HL-60 (cell line): ENCODE measurements at places on chromosomes 5 and 9.

- no peak for DNase-seq
Measured at GRCh38 chr5:179824745-179825112, 4.0 kb downstream of the SQSTM1 start.

DNA sequence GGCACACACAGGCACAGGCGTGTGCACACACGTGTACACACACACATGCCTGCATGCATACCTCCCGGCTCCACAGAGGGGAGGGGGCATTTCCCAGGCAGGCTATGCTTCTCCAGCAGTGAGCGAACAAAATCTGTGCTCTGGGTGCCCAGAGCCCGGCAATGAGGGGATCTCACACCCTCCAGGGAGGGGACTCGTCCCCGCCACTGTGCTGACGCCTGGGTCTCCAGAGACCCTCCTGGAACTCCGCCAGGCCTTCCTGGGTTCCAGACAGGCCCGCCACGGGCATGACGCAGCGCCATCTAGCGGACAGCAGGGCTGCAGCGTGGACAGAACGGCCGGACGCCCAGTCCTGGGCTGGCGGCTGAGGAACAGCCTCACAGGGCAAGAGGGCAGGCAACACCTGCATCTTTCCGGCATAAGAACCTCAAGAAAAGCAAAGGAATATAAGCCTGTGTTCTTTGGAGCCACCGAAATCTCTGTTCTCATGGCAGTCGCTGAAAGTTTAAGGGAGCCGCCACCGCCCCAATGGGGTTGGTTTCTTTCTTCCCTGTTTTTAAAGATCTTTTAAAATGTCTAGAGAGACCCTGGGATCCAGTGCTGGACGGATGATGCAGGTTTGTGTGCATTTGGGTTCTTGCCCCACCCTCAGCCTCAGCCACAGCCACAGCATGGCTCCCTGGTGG, 135.6 kb upstream of the PPP1R26 start:
- peak; percentile 31 for DNase-seq

DNA sequence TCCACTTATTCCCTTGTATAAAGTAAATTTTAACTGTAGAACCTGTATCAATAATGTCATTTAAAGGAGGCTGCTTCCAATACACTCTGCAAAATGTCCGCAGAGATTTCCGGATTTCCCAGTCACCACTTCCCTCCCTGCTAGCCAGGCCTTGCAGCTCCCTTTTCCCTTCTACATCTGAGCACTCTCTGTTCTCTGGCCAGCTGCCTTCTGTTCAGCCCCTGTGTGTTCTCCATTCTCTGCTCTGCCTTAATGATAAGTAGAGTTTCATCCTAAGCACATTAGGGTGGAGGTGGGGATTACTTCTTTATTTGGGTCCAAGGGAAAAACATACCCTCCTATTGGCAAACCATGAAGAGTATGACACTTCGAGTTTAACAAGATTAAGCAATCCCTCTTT, 719.6 kb upstream of the WWC1 start:
- no peak for DNase-seq

GRCh38 chr9:87716141-87716540, 9.8 kb upstream of the CTSL start:
- DNase-seq, result no peak

DNA sequence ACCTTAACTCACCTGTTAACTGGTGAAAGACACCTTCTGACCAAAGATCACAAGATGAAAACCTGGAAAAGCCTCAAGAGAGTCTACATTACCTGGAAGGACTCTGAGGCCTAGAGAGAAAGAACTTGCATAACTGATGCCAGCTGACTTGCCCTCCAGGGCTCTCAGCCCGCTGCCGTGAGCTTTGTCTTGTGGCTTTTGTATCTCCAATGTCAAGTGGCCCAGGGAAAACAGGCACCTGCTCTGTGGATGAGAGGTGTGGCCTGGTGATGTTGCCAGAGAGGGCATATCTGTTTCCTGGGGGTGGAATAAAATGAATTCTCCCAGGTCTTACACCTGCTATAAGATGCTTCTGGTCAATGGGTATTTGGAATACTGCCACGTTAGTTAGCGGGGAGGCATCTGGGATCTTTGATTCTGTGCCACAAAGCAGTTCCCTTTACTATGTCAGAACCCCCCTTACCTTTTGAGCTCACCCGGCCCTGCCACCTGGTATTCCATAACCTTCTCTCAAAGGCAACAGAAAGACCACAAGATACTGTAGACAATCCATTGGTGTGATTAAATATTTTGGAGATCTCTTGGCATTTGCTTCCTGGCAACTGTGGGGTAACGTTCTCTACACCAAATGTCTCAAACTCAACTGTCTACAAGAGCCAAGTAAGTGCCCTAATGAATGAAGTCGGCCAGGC, 54.9 kb upstream of the N4BP3 start:
- no peak for DNase-seq

DNA sequence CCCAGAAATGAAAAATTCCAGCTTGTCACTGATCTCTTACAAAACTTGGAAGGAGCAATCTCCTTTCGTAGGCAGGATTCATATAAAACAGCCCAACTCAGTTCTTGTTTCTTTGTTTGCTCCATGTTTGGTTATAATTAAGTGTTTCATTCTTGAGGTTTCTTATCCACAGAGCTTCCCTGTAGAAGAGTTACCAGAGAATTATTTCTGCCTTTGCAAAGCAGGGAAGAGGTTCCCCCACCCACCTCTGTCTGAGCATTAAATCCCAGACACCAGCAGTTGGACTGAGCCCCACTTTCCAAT, 34.1 kb upstream of the RAI14 start:
- DNase-seq, result no peak

- DNase-seq, result no peak
Measured at GRCh38 chr5:150134198-150134588, 21.5 kb downstream of the PDGFRB start.

DNA sequence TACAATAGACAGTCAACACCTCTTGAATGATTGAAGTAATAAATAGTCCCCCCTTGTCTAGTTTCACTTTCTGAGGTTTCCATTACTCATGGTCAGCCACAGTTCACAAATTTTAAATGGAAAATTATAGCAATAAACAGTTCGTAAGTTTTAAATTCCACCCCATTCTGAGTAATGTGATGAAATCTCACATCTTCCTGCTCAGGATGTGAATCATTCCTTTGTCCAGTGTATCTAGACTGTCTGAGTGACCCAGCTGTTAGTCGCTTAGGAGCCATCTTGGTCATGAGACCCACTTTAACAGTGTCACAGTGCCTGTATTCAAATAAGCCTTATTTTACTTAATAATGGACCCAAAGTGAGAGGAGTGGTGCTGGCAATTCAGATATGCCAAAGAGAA, 311.6 kb upstream of the PRR16 start:
- DNase-seq, result no peak

- peak; percentile 27 for DNase-seq
Measured at GRCh38 chr9:84207491-84207951, 133.0 kb downstream of the SLC28A3 start.

- peak; percentile 30 for DNase-seq
Measured at GRCh38 chr9:136975644-136976043, 1.7 kb upstream of the PTGDS start.

DNA sequence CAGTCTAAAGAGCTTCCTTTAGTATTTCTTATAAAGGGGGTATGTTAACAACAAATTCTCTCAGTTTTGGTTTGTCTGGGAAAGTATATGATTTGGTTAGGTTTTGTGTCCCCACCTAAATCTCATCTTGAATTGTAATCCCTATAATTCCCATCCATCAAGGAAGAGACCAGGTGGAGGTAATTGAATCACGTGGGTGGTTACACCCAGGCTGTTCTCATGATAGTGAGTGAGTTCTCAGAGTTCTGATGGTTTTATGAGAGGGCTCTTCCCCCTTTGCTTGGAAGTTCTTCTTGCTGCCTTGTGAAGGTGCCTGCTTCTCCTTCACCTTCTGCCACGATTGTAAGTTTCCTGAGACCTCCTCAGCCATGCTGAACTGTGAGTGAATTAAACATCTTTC, 109.1 kb downstream of the MACIR start:
- no peak for DNase-seq

DNA sequence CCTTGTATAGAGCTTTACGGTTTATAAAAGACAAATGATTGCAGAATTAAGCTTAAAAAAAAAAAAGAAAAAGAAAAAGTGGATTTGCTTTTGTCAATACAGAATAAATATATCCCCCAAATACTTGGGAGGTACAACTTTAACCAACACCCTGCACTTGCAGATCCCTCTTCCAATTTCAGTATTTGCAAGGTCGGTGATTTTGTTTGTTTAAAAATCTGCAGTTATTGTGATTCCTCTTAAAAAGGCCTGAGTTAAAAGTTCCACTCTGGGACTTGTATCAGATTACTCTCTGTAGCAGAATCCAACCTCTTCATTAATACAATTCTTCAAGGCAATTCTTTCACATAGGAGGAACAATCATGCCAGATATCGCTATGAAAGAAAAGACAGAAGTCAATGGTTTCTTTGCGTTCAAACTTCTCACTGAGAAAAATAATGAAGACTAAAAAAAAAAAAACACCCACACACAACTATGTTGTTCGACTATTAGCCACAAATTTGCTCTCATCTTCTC, 400.9 kb downstream of the EBF1 start:
- no peak for DNase-seq

DNA sequence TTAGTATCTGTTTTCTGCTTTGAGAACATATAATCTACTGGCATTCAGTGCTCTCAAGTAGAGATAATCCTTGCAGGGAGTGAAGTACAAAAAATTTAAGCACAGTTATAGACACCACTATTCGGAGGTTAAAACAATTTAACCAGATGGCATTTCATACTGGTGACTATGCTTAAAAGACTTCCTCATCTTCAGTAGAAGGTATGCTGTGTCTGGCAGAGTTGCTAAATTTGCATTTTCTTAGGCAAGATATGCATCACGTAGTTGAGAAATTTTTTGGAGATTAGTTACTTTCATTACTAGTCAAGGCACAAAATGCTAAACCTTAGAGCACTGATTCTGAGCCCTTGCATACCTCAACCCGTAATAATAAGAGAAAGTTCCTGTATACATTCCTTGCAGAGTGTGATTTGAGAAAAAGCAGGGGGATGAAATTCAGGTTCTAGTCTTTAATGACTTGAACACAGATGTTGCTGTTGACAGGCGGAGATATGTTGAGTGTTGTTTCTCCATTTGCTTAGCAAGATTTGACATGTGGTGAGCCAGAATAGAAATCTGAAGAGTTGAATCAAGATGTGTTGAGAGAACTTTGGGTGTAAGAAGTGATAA, 70.8 kb upstream of the STARD4 start:
- peak; percentile 38 for DNase-seq

- no peak for DNase-seq
Measured at GRCh38 chr9:85599540-85600105, 142.1 kb downstream of the AGTPBP1 start.

DNA sequence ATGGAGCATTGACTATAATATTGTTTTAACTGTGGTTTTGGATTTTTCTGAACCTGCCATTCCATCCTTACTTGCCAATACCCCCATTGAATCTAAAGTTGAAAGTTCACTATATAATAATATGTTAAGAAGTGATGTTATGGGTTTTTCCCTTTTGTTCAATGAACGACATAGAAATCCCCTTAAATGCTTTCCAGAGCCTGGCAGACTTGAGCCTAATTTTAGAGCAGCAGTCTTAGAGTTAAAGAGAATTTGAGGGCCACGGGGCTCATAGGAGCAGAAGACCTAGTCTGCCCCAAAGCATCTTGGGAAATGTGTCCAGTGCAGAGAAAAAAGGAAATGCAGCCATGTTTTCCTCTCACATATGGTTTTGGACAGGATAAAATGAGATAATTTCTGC, 146.1 kb upstream of the SLC44A1 start:
- no peak for DNase-seq

GRCh38 chr9:17881371-17881770, 302.5 kb downstream of the SH3GL2 start:
- DNase-seq, result no peak

GRCh38 chr5:75482482-75482881, 28.9 kb downstream of the CERT1 start:
- DNase-seq, result no peak

- DNase-seq, result no peak
Measured at GRCh38 chr9:33460854-33461253, 12.9 kb downstream of the NOL6 start.
